ENCODE measurements at places on chromosomes 12 and 14. TPM values are rescaled to one million over a fixed set of nuclear protein-coding genes. Genes with fewer than 3 reads are reported as not detected.

GRCh38 chr12:130427381-130427887, 89.7 kb downstream of the PIWIL1 start:
- peaks cover 2% of the 10 kb centered on the region for H3K27me3 ChIP-seq
- H3K4me3 ChIP-seq: no peak overlapping the region
- H3K36me3 ChIP-seq: no peaks in the 10 kb centered on the region
- H3K27ac ChIP-seq: no peak overlapping the region
- no peaks in the 10 kb centered on the region for H3K4me1 ChIP-seq

GRCh38 chr14:105456736-105457617, 17.6 kb upstream of the CRIP2 start:
- H3K27me3 ChIP-seq: no peaks in the 10 kb centered on the region
- peaks cover 19% of the 10 kb centered on the region for H3K36me3 ChIP-seq
- no peak for DNase-seq
- no peak overlapping the region for H3K4me3 ChIP-seq
- H3K4me1 ChIP-seq: no peaks in the 10 kb centered on the region
- H3K27ac ChIP-seq: no peak overlapping the region

- H3K27ac ChIP-seq: no peak overlapping the region
- H3K36me3 ChIP-seq: no peaks in the 10 kb centered on the region
- no peaks in the 10 kb centered on the region for H3K27me3 ChIP-seq
- DNase-seq: no peak
- peaks cover 11% of the 10 kb centered on the region for H3K4me1 ChIP-seq
- H3K4me3 ChIP-seq: no peak overlapping the region
Observed at GRCh38 chr12:47729233-47729632, 3.9 kb upstream of the ENDOU start.

SINHCAF gene
- 169 TPM for total RNA-seq

RFX4 gene
- total RNA-seq: not detected

DNA sequence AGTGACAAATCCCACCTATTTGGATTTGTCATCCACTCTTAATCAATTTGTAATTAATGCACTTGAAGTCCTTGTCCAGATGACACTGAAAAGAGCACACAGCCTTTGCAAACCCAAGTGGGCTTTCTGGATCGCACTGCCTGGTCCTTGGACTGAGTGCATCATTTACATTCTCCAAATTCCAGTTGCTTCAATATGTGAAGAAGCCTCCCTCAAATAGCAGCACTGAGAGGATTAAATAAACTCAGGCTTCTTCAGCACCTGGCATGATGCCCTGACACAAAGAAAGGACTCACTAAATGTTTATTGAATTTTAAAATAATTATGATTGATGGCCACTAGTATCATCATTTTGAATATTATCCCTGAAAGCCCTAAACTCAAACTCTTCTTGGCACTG, 496.5 kb downstream of the VRK1 start:
- no peak overlapping the region for H3K27ac ChIP-seq
- DNase-seq: no peak
- no peak overlapping the region for H3K4me3 ChIP-seq
- peaks cover 3% of the 10 kb centered on the region for H3K27me3 ChIP-seq
- no peaks in the 10 kb centered on the region for H3K36me3 ChIP-seq
- H3K4me1 ChIP-seq: peaks cover 11% of the 10 kb centered on the region

TAS2R9 gene
- total RNA-seq: not detected

APOF gene
- total RNA-seq: not detected

CKAP4 gene
- 19.0 TPM for total RNA-seq

ARL6IP4 gene
- 159 TPM for total RNA-seq
